ENCODE measurements at places on chromosomes 5 and 9.
A peak's percentile ranks its signal among the peaks of the same experiment; 100 is the strongest.

DNA sequence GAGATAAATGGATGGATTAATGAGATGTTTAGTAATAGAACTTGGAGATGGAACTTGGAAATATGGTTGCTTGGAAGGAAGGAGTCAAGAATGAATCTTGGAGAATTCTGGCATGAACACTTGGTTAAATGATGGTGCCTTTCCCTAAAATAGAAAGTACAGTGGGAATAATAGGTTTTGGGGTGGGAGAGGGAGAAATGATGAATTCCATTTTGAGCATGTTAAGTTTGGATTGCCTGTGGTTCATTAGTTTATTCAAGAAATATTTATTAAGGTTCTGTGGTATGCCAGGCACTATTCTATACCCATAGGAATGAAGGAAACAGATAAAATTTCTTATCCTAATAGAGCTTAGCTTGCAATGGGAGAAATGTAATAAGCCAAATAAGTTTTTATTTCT, 58.4 kb downstream of the PBX3 start:
- DNase-seq = no peak

DNA sequence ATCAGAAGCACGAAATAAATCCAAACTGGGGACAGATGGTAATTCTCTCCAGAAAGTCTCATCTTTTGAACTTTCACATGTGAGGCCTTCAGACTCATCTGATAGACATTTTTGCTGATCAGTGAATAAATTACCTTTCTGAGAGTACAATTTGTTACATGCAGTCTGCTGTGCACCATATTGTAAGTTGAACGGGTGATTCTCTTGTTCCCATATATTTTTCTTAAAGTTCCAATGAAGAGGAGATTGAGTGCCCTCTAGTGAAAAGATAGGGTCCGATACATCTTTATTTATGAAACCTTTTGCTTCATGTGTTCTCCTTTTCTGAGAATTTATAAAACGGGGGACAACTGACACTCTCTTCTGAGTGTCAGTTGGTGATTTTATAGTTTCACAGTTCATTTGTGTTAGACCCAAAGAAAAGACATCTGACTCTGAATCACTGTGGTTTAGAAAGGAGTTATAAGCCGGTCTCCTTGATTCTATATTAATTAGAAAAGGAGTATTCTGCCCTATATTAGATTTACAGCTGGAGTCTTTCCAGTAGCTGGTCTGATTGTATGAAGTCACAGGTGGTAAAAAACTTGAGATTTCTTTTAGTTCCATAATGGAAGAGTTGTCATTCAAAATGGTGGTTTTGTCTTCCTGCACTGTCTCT, 30.4 kb downstream of the GNG10 start:
- peak; percentile 55 for DNase-seq

DNA sequence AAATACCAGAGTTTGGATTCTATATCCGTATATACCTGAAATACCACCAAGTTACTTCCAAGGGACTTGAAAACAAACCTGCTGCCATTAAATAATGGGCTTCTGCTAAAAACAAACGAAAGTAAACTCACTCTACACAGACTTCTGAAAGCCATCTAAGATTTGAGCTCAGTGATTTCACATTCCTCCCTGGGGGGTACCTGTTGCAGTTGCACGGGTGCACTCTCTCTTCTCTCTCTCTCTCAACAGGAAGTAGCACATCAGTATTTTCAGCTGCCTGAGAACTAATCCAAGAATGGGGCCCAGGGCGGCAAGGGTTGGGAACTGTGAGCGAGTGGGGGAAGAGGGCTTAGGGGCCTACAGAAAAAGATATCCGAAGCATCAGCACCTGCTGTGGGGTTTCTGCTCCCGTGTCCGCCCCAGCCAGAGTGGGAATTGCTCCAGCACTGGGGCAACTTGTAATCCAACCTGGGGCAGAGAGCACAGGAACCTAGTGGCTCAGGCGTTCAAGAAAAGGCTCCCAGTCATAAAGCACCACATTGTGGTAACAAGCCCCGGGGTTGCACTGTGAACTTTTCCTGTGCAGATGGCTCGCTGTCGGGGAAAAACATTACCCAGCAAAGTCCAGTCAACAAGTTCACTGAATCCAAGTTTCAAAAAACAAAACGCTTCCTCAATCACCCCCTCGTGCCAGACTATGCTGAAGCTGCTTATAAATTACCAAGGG, 99.8 kb downstream of the EFNA5 start:
- DNase-seq = peak; percentile 40

DNA sequence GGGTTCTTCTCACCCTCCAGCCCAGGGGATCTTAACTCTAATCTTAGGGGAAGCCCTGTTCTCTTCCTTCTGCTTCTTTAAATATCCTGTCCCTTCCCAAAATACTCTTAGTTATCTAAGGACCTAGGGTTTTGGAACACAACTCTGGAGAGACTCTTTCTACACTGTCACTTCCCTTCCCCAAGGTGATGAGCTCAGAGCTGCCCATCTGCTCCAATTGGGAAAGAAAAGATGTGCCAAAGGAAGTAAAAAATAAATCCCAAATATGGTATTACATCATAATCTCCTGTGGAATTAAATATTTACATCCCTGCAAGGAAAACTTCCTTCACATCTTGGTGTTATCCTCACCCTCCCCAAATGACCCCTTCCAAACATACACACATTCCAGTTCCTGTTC, 291.2 kb downstream of the EPB41L4A start:
- peak; percentile 50 for DNase-seq

GRCh38 chr5:172044631-172045314, 38.3 kb upstream of the FBXW11 start:
- peak; percentile 13 for DNase-seq

DNA sequence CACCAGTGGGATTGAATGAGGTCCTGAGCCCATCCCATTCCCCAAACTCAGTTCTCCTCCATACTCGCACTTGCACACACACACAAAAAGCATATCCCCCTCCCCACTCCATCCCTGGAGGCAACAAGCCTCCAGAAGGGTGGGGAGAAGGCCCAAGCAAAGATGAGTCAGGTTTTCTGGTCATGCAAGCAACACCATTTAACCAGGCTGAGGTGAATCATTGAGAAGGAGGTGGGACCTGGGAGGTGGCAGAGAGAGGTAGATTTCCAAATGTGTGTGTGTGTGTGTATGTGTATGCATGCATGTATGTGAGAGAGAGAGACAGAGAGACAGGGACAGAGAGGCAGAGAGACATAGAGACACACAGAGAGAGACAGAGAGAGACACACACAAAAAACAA, 185.2 kb upstream of the TRIM32 start:
- no peak for DNase-seq

DNA sequence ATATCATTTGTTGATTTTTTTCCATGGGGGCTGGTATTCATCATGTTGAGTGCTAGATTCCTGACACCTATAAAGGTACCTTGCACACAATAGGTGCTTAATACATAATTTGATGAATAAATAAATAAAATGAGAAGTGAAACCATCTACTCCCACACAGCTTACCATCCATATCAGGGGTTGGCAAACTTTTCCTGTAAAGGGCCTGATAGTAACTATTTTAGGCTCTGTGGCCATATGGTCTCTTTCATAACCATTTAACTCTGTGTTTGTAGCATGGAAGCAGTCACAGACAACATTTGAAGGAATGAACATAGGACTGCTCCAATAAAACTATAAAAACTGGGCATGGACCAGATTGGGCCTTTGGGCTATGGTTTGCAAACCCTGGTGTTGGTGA, 100.3 kb downstream of the GCNT1 start:
- no peak for DNase-seq

GRCh38 chr9:87567571-87567970, 69.9 kb downstream of the DAPK1 start:
- DNase-seq = no peak

- no peak for DNase-seq
These were observed 19.8 kb downstream of the ADAMTS2 start for GRCh38 chr5:179325296-179326031.

DNA sequence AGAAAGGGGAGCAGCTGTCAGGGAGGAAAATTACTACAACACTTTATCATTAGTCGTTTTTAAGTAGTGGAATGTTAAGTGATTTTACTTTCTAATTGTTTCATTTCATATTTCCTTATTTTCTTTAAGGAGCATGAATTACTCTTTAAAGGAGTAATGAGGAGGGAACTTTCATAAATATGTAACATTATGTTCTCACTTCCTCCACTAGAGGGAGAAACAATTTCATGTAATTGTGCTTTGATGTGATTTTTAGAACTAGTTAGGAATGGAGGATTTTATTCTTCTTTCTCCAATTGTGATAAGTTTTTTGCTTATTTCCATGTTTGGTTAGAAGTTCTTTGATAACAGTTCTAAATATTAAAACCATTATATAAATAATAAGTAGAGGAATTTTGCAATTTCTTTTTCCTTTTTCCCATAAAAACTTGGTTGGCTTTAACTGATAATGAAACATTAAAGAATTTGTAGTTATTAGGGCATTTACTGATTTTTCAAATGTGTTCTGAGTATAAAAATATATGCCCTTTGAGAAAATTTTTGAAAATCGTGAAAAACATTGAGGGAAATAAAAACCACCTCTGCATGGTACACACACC, 25.6 kb downstream of the CEP78 start:
- DNase-seq = peak; percentile 57

DNA sequence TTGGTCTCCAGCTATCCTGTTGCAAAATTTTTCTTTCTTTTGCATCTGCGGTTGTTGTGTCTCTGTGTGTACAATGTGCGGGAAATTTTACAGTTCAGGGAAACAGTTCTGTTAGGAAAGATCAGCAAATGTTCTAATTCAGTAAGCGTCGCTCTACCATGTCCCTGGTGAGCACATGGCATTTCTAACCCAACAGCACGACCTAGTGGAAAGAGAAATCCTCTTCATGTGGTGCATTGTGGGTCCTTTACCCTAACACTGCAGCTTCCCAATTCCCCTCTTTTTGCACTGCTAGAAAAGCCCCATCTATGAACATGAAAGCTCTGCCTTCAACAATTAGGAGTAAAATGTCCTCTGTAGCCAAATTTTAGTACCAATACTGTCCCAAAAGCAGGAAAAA, 974.2 kb upstream of the CDH9 start:
- DNase-seq = no peak

GRCh38 chr9:2214707-2215106, 199.6 kb downstream of the SMARCA2 start:
- DNase-seq = no peak

DNA sequence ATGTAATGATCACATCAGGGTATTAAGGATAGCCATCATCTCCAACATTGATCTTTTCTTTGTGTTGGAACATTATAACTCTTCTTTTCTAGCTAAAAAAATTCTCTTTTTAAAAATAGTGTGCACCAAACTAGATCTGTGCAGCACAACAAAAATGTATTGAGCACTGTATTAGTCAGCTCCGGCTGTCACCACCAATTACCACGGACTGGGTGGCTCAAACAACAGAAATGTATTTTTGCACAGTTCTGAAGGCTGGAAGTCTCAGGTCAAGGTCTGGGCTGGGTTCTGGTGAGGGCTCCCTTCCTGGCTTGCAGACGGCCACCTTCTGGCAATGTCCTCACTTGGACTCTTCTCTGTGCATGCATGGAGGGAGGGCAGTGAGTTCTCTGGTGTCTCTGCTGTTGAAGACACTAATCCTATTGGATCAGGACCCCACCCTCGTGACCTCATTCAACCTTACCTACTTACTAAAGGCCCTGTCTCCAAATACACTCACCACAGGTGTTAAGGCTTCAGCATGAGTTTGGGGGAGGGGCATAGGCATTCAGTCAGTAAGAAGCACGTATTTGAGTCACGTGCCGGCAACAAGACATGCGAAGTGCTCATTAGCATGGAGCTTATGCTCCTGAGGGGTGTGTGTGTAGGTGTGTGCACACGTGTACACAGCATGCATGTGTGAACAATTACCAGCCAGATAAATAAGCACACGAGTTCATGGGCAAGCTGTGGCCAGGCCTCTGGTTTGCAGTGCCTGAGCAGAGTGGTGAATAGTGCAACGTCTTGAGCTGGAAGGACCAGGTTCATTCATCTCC, 89.4 kb upstream of the SH3PXD2B start:
- DNase-seq = no peak

- DNase-seq = peak; percentile 94
These were observed 50.5 kb downstream of the CXXC5 start for GRCh38 chr5:139698490-139699146.

DNA sequence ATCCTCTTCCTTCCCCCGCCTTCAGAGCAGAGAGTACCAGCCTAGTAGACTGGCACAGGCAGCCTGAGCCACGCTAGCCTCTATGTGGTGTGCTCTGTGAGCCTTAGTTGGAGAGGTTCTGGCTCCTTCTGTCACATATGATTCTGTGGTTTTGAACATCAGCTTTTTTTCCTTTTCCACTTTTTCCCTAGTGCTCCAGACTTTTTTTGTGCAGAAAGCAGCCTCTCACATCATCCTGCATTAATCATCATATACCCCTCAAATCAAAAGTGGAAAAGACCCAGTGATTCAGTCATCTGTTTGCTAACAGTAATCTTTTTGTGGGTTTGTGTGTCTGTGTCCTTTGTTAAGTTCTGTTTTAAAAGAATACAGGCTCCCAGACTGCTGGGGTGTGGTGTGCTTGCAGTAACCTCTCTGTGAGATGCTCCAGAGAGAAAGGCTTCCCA, 663.9 kb upstream of the RGMB start:
- DNase-seq = peak; percentile 52

DNA sequence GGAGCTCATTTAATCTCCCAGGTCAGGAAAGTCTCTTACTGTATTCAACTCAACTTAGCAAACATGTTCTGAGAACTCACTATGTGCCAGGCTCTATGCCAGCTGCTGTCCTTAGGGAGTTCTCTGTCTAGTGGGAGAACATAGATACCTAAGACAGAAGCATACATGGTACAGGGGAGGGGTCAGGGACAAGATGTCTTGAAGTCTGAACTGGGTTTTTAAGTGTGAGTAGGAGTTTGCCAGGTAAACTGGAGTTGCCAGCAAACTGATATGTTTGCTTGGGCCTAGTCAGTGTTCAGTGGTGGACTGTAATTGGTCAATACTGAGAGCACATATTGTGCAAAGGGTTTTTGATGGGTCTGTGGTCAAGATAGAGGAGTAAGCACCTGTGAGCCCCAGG, 18.3 kb upstream of the GLE1 start:
- DNase-seq = no peak

GRCh38 chr5:148467958-148468357, 84.2 kb downstream of the FBXO38 start:
- no peak for DNase-seq

DNA sequence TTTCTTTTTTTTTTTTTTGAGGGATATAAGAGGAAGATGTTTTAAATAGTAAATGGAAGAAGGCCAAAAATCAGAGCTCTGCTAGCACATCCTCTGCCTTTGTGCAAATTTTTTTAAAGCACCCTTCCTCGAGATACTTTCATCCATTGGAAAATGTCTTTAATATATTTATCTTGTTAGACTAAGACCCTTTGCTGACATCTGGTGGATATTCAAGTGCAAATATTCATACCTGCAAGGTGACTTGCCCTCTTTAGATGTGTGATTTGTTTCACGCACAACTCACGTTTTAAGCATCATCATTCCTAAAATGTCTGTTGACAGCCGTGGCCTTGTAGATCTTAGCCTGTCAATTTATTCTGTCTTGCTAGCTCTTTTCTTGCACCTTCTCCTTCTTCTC, 258.5 kb downstream of the AGTPBP1 start:
- peak; percentile 56 for DNase-seq

GRCh38 chr5:107739661-107740060, 68.9 kb upstream of the EFNA5 start:
- no peak for DNase-seq

Measured in muscle of leg (tissue), 16 donors.